ENCODE measurements at places on chromosomes 5 and 9. TPM values are rescaled to one million over a fixed set of nuclear protein-coding genes. Genes with fewer than 3 reads are reported as not detected.
A peak's percentile ranks its signal among the peaks of the same experiment; 100 is the strongest.

GRCh38 chr5:142982821-142983200, 212.6 kb downstream of the ARHGAP26 start:
- DNase-seq, result no peak

- peak; percentile 97 for DNase-seq
These were observed 176.1 kb downstream of the PCSK1 start for GRCh38 chr5:96256795-96257470.

DNA sequence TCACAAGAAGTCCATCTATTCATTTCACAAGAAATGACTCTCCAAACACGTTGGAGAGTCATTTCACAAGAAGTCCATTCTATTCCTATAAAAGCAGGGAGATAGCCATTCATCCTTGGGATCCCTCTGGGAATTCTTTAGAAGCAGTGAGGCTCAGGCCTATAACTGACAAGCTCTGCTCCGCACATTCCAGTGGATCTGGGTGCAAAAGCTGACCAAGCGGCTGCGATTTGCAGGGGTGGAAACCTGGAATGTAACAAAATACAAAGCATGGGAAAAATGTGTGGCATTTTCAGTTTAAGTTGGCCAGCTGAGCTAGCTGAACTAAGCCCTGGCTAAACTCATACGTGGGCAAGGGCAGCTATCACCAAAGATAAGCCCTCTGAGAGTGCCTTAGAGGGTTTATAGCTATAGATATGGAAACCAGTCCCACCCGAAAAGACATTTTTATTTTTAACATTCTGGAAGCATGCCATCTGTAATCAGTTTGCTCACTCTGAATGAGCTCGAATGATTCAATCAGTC, 8.7 kb downstream of the TAS2R1 start:
- peak; percentile 97 for DNase-seq

- peak; percentile 97 for DNase-seq
These were observed 126.2 kb downstream of the BASP1 start for GRCh38 chr5:17343675-17344074.

DNA sequence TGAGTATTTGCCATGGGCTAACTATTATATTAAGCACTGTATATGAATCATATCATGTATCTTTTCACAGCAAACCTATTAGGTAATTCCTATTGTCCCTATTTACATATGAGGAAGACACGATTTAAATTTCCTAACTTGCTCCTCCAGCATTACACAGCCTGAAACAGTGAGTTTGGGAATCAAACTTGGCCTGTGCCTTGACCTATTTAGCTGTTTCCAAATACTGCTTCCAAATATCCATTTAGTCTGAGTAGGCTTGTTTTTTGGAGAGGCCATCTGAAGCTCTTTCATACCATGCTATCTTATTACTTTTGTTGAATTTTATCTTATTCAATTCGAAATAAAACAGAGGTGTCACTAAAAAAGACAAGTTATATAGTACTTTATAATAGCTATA, 447.3 kb upstream of the MPDZ start:
- DNase-seq, result no peak

- DNase-seq, result no peak
These were observed 163.2 kb downstream of the TMEM167A start for GRCh38 chr5:82913971-82914370.

Gene TUSC1
- total RNA-seq, result 12.2 TPM

Gene TMEM171
- 4.5 TPM for total RNA-seq

Gene LOX
- total RNA-seq, result 91.1 TPM
